SJSA1 (cell line): ENCODE measurements at places on chromosomes 3 and 15. TPM values are rescaled to one million over a fixed set of nuclear protein-coding genes. Genes with fewer than 3 reads are reported as not detected.

GRCh38 chr3:50815844-50816243 lies 141.1 kb downstream of the DOCK3 start:
- no peak for DNase-seq

GRCh38 chr3:21517184-21517583 lies 233.8 kb downstream of the ZNF385D start:
- no peak for DNase-seq

GRCh38 chr3:170327040-170327808 lies 30.3 kb upstream of the SKIL start:
- DNase-seq = no peak

DNA sequence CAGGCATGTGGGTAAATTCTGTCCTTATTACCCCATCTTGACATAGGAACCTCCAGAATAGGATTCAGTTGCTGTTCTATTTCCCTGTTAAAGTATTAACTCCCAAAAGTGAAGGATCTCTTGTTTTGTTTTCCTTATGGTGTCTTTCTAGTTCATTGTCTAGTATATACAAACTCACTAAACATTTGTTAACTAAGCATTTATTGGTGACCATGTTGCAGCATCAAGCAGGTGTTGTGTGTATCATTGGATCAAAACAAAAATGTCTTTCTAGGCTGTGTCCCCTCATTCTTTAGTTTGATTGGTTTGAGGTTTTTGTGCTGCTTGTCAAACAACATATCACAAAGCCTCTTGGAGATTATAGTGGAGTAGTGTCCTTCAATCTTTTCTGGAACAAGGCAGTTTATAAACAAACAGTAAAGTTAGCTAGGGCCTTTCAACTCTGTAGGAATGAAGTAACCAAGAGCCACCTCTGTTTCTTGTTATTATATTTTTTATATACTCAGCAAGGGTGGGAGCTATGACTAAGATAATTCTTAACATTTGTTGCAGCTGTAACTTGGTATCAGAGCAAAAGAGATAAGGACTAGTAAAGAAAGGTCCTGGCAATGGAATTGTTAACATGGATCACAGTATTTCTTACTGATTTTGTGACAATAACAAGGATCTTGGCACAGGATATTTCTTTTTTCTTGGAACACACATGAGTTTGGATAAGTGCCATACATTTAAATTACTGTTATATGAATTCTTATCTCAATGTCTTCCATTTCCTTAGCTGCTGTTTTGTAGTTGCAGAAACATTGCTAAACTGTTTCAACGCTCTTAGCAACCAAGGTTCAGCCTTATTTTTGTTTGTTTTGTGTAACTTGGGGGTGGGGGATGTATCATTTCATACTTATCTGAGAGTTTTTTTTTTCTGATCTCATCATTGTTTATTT lies 49.3 kb downstream of the TMOD3 start:
- peak; percentile 65 for DNase-seq

- peak; percentile 57 for DNase-seq
Measured at GRCh38 chr3:160941885-160942494, 163.2 kb downstream of the B3GALNT1 start.

C2CD4B gene
- not detected in 2 replicates for total RNA-seq

CPN2 gene
- not detected in 2 replicates for total RNA-seq
